Colonic mucosa (tissue), 4 donors: ENCODE measurements at places on chromosomes 6 and 20. TPM values are rescaled to one million over a fixed set of nuclear protein-coding genes. Genes with fewer than 3 reads are reported as not detected.

Gene RCAN2
- total RNA-seq: 3.6 TPM

Gene FAM50B
- 3.2 TPM for total RNA-seq

Gene RIMS1
- 0.17 TPM for total RNA-seq

Gene HTR1B
- total RNA-seq: 0.32 TPM

Gene RSPH4A
- total RNA-seq: 0.11 TPM

- H3K4me3 ChIP-seq: no peak overlapping the region
- H3K27me3 ChIP-seq: no peaks in the 10 kb centered on the region
- DNase-seq: no peak
- H3K36me3 ChIP-seq: no peaks in the 10 kb centered on the region
Measured at GRCh38 chr6:43891072-43891870, 121.3 kb downstream of the VEGFA start.

DNA sequence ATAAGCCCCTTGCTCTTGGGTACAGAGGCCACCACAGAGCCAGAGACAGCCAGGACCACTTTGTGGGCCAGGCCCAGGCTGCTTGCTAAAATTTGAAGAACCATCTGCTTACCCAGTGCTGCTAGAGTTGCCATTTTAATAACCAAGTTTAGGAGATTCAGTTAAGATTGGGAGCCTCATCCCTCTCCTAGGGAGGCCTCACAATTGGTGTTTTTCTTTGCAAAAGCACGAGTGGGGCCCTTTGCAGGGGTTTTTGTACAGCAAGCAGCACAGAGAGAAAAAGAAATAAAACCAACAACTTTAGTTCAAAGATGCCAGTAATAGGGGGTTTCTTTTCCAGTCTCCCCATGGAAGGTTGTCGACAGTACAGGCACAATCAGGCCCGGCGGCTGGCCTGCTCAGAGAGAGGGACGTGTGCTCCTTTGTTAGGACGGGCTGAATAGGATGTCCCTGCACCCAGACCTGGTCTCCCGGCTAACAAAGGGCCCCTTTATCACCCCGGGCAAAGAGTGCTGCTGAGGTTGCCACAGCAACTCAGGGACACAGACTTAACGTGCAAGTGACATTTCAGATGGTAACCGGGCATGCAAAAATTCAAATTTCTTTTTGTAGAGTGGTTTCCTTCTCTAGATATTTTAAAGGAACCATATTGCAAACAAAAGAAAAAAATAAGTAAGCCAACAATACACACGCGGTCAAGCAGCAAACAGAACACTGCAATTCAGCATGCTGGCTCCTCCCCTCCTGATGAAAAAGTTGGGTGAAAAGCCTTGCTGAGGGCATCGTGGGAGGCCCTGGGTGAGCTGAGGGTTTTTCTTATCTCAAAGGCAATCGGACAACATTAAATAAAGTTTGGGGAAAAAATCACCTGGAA is 10.5 kb upstream of the TOX2 start:
- no peaks in the 10 kb centered on the region for H3K27me3 ChIP-seq
- no peaks in the 10 kb centered on the region for H3K36me3 ChIP-seq

- H3K4me3 ChIP-seq: no peak overlapping the region
- H3K36me3 ChIP-seq: no peaks in the 10 kb centered on the region
- no peaks in the 10 kb centered on the region for H3K27me3 ChIP-seq
- no peak overlapping the region for H3K27ac ChIP-seq
- no peaks in the 10 kb centered on the region for H3K4me1 ChIP-seq
Measured at GRCh38 chr20:59153355-59153681, 10.3 kb upstream of the ZNF831 start.

GRCh38 chr6:156131221-156131903 is 645.8 kb upstream of the ARID1B start:
- H3K4me1 ChIP-seq: no peaks in the 10 kb centered on the region
- DNase-seq: no peak
- H3K36me3 ChIP-seq: no peaks in the 10 kb centered on the region
- no peak overlapping the region for H3K27ac ChIP-seq
- H3K4me3 ChIP-seq: no peak overlapping the region
- no peaks in the 10 kb centered on the region for H3K27me3 ChIP-seq

DNA sequence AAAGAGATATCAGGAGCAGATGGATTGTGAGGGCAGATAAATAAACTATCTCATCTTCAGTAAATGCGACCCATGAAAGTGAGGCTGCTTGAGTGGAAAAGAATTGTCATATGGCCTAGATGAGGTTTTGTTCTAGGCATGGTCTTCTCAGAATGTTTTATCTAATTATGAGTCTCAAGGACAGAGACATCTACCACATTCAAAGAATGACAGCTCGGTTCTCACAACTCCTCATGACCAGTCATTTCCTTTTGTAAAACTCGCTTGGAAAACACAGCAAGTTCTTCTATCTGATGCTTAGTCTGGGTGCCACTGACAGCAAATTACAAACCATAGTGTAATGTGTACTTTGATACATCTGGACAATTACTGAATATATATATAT is 140.5 kb downstream of the CCDC170 start:
- H3K36me3 ChIP-seq: no peaks in the 10 kb centered on the region
- no peak overlapping the region for H3K27ac ChIP-seq
- DNase-seq: no peak
- H3K4me1 ChIP-seq: no peaks in the 10 kb centered on the region

DNA sequence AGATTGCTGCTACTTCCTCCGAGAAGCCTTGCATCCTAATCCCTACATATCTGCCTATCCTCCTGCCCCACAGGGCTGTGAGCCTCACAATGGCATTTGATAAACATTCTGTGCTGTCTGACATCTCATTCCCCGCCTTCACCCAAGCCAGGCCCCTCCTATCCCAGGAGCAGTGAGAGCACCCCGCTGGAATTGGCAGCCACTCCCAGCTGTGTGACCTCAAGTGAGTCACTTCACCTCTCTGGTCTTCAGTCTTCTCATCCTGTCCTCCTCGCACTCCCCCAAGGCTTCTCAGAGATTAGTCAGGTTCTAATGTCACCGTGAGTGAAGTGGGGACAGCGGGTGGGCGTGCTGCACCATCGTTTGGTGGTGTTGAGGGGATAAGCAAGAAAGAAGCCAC is 81.7 kb downstream of the CDH22 start:
- H3K27ac ChIP-seq: no peak overlapping the region
- H3K4me3 ChIP-seq: no peak overlapping the region
- DNase-seq: no peak
- no peaks in the 10 kb centered on the region for H3K27me3 ChIP-seq

DNA sequence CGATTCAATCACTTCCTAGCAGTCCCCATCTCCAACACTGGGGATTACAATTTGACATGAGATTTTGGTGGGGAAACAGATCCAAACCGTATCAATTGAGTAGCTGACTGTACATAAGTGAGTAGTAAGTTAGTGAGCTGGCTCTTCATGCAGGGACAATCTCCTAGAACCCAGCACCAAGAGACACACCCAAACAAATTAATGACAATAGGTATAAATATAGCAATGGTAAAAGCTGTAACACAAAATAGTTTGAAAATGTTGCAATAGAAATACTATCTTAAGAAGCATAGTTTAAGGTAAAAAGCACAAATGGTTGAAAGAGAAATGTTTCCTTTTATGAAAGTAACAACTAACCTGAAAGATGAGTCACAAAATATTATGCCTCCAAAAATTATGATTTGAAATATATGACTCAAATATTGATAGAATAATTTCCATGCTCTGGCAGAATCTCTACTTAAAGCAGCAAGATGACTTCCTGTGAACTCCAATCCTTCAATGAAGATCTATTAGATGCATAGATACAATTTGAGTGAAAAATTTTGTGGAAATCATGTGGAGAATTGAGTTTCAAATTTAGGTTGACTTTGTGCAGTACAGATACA is 5.4 kb upstream of the SIRPB1 start:
- H3K4me3 ChIP-seq: no peak overlapping the region
- DNase-seq: no peak
- no peaks in the 10 kb centered on the region for H3K27me3 ChIP-seq
- no peak overlapping the region for H3K27ac ChIP-seq

- H3K27ac ChIP-seq: no peak overlapping the region
- no peak overlapping the region for H3K4me3 ChIP-seq
- no peaks in the 10 kb centered on the region for H3K36me3 ChIP-seq
Measured at GRCh38 chr6:125194941-125195340, 41.4 kb downstream of the TPD52L1 start.

DNA sequence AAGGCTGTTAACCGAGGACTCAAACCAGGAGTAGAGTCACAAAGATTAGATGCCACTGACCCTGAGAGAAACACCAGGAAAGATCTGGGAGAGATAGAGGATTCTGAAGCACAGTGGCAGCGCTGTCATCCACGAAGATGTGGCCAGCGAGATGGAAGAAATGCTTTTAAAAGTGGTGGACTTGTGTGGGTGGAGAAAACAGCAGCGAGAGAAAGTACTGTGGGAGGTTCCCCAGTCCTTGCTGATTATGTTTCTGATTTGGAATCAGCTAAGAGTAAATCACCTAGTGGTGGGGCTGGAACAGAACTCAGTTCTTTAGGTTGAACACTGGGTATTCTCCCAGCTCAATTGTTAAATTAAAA is 435 bp upstream of the ZNF322 start:
- H3K36me3 ChIP-seq: no peaks in the 10 kb centered on the region
- no peak for DNase-seq

GRCh38 chr6:22880686-22881433 is 311.5 kb downstream of the HDGFL1 start:
- no peaks in the 10 kb centered on the region for H3K36me3 ChIP-seq
- DNase-seq: no peak
- no peak overlapping the region for H3K4me3 ChIP-seq
- no peak overlapping the region for H3K27ac ChIP-seq
- no peaks in the 10 kb centered on the region for H3K27me3 ChIP-seq
- no peaks in the 10 kb centered on the region for H3K4me1 ChIP-seq

GRCh38 chr6:81561731-81562130 is 190.8 kb downstream of the TENT5A start:
- no peak for DNase-seq
- peaks cover 4% of the 10 kb centered on the region for H3K4me1 ChIP-seq
- H3K27ac ChIP-seq: peak overlapping the region; percentile 22
- no peak overlapping the region for H3K4me3 ChIP-seq

DNA sequence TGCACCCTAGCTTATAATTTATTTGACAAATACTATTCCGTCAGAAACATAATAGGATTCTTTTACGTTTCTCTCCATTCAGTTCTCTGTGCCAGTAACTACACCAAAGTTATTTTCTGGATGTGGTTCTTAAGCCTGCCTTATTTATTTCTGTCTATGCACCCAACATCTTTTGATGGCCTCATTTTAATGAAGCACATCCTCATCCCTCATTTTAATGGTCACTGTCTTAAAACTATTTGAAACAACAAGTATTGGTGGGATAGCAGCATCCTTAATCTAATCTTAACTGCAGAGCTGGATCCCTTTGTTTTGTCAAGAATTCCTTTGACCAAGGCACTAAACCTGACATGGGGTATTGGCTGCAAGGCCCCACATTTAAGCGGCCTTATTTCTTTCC is 11.0 kb downstream of the FAM135A start:
- no peaks in the 10 kb centered on the region for H3K4me1 ChIP-seq
- peaks cover 6% of the 10 kb centered on the region for H3K36me3 ChIP-seq
- H3K27ac ChIP-seq: no peak overlapping the region
- H3K27me3 ChIP-seq: no peaks in the 10 kb centered on the region

- no peak overlapping the region for H3K4me3 ChIP-seq
- no peaks in the 10 kb centered on the region for H3K27me3 ChIP-seq
- H3K27ac ChIP-seq: no peak overlapping the region
Measured at GRCh38 chr6:170107606-170108222, 183.2 kb downstream of the DLL1 start.

DNA sequence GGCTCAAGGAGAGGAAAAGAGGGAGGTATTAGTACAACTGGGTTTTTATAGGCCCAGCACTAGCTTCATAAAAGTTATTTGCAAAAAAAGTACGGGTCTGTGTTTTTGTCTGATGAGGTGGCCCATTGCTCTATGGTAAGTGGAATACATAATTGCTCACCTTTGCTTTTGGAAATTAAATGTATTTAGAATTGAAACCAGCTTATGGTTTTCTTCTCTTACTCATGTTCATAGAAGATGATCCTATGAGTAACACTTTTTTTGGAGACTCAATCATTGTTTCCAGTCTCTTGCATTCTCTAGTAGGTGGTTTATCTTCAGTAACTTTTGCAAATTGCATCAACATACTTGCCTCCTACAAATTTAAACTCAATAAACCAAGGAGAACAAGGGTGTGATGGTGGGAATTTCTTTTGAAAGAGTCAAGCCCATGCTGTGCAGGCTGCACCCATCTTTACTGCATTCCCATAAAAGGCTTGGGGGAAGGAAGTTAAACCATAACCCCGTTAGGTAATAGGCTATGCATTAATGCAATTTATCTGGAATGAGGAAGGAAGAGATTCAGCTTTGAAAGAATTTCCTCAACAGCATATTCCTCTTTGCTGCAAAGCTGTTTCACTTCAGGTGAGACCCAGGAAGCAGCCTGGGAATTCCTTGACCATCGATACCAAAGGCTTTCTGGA is 48.5 kb upstream of the EDN1 start:
- H3K27me3 ChIP-seq: no peaks in the 10 kb centered on the region
- peak overlapping the region; percentile 63 for H3K27ac ChIP-seq
- H3K4me1 ChIP-seq: peaks cover 3% of the 10 kb centered on the region
- DNase-seq: no peak
- H3K4me3 ChIP-seq: no peak overlapping the region

GRCh38 chr6:166580076-166581050 is 6.1 kb downstream of the RAMACL start:
- H3K4me1 ChIP-seq: no peaks in the 10 kb centered on the region
- DNase-seq: no peak
- no peak overlapping the region for H3K4me3 ChIP-seq
- H3K36me3 ChIP-seq: no peaks in the 10 kb centered on the region

DNA sequence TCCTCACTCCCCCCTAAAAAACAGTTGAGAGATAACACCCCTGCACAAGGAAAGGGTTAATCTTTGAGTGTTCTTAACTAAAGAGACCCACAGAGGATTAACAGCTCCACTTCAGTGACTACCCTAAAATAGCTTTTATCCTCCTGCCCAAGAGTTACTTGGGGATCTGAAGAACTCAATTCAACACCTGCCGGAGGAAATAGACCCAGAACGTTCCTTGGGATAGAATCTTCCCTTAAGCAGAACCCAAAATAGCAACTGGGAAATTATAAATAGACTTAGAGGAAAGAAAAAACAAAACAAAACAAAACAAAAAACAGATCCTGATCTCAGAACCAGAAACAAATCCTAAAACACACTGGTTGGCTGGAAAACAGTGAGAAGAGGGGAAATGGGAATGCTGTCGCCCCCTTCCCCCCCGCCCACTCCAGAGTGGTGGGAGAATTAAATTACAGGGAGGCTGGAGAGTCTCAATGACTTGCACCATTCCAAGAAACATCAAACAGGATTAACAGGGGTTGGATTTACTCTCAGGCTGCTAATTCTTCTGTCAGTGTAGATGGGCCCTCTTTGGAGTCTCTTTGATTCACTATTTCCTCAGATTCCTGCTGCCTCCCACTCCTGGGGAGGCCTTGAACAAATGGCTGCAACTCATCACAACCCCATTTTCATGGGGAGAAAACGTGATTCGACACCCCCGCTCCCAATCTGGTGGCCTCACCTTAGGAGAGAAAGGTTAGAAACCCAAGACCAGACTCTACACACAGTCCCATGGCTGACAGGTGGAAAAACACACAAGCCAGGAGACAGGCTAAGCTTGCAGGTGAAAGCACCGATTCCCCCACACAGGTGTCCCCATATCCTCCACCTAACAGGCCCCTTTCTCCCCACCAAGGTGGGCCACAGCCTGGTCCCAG is 1.4 kb downstream of the PLAGL2 start:
- no peak for DNase-seq
- peak overlapping the region; percentile 96 for H3K4me3 ChIP-seq
